NCI-H1694 treated with DMSO at 0.1 percent for 48 hours (cell line): ENCODE measurements at places on chromosomes 3 and 15.

DNA sequence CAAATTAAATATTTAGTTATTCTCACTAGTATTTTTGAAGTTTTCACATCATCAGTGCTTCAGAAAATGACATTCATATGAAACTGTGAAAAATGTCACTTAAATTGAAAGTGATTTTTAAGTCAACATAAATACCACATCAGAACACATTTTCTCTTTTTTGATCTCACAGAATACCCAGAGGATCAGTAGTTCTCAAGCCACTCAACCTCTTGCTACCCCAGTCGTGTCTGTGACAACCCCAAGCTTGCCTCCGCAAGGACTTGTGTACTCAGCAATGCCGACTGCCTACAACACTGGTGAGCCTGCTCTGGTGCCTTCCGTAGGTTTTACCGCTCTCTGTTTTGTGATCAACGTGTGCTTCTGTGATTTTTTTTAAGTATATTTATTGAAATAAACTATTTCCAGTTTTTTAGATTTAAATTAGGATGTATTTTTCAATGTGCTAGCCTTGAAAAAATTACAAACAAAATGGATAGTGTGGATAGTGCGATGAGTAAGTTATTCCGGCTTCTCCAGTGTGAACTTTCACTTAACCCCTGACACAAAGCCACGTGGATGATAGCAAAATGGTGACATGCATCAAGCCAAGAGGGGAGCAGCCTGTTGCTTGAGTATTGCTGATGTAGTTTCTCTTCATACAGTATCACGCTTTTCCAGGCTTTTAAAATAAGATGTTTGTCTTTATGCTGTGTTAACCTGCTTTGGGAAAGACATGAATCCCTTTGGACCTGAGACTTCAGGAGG is 26.5 kb downstream of the LYSMD4 start:
- DNase-seq: no peak

DNA sequence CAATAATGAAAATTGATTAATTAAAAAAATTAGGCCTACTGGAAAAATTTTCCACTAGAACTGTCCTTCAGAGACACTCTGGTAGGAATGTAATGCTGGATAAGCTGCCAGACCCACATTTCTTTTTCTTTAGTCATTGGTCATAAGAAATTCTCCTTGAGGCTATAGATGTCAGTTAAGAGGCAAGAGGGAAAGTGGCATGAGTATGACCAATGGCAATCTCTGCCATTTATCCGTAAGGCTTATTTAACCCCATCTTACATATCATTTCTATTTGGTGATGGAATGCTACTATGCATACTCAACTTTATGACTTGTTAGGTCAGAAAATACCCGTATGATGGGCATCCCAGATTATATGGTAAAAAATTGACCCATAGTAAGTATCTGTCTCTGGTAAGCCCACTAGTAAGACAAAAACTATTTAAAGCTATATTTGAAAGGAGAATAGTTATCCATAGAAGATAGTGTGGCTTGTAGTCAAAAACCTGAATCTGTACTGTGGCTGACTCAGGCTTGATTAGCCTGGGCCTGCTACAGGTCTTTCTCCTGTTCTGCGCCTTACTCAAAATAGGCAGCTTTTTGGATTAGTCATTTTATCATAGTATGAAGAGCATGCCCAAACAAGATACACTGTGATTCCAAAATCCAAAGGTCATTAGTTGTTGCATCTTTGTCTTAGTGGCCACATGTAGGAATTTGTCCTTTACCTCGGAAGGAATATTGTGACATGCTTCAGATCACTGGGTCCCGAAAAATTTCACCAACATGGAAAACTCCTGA is 314.7 kb downstream of the PYDC2 start:
- no peak for DNase-seq

DNA sequence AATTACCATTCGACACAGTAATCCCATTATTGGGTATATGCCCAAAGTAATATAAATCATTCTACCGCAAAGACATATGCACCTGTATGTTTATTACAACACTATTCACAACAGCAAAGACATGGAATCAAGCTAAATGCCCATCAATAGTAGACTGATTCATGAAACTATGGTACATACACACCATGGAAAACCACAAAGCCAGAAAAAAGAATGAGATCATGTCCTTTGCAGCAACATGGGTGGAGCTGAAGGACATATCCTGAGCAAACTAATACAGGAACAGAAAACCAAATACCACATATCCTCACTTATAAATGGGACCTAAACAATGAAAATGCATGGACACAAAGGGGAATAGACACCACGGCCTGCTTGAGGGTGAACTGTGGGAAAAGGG is 11.1 kb upstream of the MCF2L2 start:
- no peak for DNase-seq

- no peak for DNase-seq
These were observed 43.4 kb downstream of the HLTF start for GRCh38 chr3:149042789-149043386.

DNA sequence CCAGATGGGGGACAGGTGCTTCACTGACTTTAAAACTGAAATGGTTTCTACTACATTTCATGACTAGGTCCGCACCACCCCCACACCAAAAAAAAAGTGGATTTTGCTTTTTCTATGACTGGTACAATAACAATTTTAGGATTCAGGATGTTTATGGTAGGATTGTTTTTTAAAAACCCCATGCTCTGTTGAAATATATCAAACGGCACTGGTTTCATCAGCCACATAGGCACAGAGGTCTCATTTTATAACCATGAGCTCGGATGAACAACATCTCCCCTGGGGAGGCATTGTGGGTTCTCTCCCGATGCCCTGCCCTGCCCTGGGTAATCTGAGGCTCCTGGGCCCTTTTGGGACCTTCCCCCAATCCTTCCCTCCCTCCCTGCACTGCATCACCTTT is 202.7 kb upstream of the KBTBD8 start:
- DNase-seq: no peak

DNA sequence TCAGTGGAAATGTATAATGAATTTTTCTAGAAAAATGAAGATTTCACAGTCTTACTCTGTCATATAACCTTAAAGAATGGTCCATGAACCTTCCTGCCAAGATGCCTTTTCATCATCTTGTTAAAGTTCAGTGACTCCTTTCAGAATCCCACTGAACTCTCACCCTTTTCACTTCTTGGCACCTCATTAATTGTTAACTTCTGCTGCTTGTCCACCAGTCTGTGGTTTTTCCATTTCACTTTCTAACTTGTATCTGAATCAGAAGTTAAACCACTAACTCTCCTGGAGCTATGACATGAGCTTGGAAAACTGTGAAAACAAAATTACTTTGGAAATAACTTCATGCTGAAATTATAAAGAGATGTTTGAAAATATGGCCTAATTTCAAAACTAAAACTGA is 281.2 kb upstream of the ALCAM start:
- no peak for DNase-seq

GRCh38 chr3:187227658-187228258 is 30.5 kb downstream of the RTP1 start:
- no peak for DNase-seq

DNA sequence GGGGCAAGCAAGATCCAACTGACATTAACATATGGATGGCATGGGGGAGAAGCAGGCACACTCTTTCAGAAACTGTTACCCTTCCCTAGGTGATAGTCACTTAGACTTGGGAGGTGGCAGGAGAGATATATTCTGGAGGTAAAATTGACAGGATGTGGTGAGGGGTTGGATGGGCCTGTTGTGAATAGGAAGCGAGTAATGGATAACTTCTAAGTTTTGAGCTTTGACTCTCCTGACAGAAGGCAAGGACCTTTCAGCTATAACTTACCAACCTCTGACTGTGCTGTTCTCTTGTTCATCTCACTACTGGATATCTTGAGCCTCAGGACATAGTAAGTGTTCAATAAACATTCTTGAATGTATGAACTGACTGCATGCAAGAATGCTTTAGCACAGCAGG is 1.9 kb upstream of the PDIA5 start:
- no peak for DNase-seq

GRCh38 chr15:55737373-55737772 is 5.6 kb downstream of the PRTG start:
- DNase-seq: no peak

DNA sequence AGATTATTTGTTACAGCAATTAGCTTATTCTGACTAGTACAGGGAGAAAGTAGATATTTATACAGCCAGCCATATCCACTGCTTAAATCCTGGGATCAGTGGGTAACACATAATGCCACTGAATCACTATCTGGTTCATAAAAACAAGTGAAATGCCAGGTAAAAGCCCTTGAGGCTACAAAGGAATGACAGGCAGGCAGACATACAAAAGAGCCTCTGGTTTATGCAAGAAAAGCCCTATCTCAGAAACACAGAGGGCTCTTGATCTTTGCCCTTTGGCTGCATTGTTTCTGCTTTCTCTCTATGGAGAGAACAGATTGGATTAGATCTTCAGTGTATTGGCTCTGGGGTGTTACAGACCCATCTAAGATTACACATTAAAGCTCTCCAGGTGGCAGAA is 115.4 kb upstream of the GADL1 start:
- no peak for DNase-seq

- DNase-seq: no peak
These were observed 82.0 kb downstream of the ISL2 start for GRCh38 chr15:76418352-76419140.
